ENCODE measurements at places on chromosomes 13 and 19.

DNA sequence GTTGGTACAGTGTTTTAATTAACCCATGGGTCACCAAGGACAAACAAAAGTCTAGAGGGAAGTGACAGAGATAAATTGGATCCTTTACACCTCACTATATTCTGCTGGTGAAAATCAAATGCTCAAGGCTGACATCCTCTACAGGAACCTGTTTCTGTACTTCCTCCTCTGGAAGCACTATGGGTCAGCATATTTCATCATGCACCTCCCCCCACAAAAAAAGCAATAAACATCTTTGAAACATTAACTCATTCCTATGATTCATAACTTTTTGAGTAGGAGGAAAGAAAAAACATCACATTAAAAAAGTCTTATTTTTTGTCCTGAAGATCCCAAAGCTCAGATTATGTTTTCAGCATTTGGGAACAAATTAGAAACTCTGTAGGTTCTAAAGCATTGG lies 588.3 kb upstream of the SGCG start:
- DNase-seq, result no peak

- no peak for DNase-seq
Observed at GRCh38 chr13:35614666-35615065, 138.2 kb upstream of the MAB21L1 start.

- DNase-seq, result no peak
Observed at GRCh38 chr13:112445411-112446271, 69.5 kb downstream of the SPACA7 start.

- DNase-seq, result no peak
Observed at GRCh38 chr13:109818886-109819285, 32.5 kb upstream of the IRS2 start.

- no peak for DNase-seq
Observed at GRCh38 chr13:83378908-83379307, 503.4 kb downstream of the SLITRK1 start.
